Activated CD8-positive, alpha-beta T cell treated with anti-CD3 and anti-CD28 coated beads, Interleukin-2, amount 10 ng/mL, durations not matched to agents 7 days and 5 days (primary cell): ENCODE measurements at places on chromosomes 11 and 22. TPM values are rescaled to one million over a fixed set of nuclear protein-coding genes. Genes with fewer than 3 reads are reported as not detected.

The SLCO2B1 gene
- total RNA-seq, result not detected

DNA sequence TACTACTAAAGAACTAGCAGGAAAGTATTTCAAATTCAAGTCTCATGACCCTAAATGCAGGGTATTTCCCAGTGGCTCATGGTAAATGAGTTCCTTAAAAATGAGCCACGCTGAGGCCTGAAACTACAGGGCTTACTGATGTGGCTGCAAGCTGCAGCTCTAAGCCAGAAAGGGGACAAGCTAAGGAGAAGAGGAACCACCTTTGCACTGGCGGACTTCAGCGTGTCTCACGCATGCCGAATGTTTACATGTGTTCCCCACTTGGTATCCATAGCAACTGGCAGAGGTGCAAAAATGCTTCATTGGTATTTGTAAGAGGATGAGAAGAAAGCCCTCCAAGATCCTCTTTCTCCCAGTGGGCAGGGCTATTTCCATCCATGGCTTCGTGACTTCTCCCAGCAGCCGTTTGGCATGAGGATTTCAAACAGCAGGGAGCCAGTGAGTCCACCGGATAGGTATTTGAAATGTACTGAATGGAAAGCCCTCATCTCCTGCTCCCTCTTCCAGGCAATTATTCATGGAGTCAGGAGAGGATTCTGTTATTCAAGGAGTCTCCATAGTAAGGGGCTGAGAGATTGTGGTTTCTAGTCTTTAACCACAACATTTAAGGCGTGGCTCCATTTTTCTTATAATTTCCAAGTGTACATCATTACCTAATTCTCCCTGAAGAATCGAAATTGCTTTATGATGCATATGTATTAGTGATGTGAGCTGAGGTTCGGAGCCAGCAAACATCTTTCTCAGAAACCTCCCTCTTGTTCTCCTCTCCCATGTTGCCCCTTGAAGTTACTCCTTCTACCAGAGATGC is 55.3 kb upstream of the CD44 start:
- H3K36me3 ChIP-seq, result peaks cover 26% of the 10 kb centered on the region
- peak overlapping the region; percentile 71 for H3K4me3 ChIP-seq
- H3K4me1 ChIP-seq, result peaks cover 88% of the 10 kb centered on the region
- DNase-seq, result peak; percentile 80

- H3K27me3 ChIP-seq, result no peaks in the 10 kb centered on the region
- no peak for DNase-seq
- H3K4me3 ChIP-seq, result no peak overlapping the region
- peaks cover 47% of the 10 kb centered on the region for H3K36me3 ChIP-seq
- H3K27ac ChIP-seq, result no peak overlapping the region
Observed at GRCh38 chr11:5712507-5712906, 22.9 kb downstream of the TRIM22 start.

The KCNJ5 gene
- total RNA-seq, result not detected

DNA sequence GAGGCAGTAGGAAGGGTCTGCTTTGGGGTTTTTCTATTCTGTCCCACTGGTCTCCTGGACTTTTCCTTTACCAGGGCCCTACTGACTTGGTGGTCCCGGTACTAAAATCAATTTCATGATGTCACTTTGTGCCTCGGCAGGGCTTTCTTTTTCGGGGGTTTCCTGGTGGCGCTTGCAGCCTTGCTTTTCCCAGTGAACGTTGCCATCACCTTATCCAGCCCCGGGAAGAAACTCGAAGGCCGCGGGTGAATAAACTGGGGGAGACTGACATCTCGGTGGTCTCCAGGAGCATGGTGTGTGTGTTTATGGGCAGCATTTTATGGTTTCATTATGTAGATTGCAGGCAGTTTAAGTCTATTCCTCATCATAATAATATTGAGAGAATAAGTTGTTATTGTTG is 84.4 kb downstream of the KCNQ1 start:
- no peak overlapping the region for H3K4me3 ChIP-seq
- peaks cover 49% of the 10 kb centered on the region for H3K4me1 ChIP-seq
- no peak for DNase-seq

The FAM181B gene
- total RNA-seq, result not detected

GRCh38 chr11:46489656-46490560 is 98.3 kb upstream of the CHRM4 start:
- no peak overlapping the region for H3K27ac ChIP-seq
- H3K4me3 ChIP-seq, result no peak overlapping the region
- peaks cover 5% of the 10 kb centered on the region for H3K4me1 ChIP-seq
- no peaks in the 10 kb centered on the region for H3K27me3 ChIP-seq
- peak; percentile 60 for DNase-seq

The BSCL2 gene
- total RNA-seq, result 39.9 TPM

DNA sequence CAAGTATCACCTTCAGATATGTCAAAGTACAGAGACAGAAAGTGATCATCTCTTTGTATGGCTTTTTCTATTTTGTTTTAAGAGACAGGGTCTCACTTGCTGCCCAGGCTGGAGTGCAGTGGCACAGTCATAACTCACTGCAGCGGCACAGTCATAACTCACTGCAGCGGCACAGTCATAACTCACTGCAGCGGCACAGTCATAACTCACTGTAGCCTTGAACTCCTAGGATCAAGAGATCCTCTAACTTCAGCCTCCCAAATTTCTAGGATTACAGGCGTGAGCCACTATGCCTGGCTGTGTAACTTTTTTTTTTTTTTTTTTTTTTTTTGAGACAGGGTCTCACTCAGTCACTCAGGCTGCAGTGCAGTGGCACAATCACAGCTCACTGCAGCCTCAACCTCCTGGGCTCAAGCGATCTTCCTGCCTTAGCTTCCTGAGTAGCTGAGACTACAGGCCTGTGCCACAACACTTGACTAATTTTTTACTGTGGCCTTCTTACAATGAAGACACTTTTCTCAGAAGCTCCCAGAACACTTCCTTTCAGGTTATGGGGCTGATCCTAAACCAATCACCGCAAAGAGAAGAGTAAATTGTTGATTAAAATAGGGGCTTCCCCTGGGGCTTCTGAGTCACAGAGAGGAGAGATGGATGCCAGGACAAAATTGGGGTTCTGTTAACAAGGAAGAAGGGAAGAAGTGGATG is 9.0 kb upstream of the HIKESHI start:
- H3K27me3 ChIP-seq, result peaks cover 4% of the 10 kb centered on the region
- H3K36me3 ChIP-seq, result peaks cover 7% of the 10 kb centered on the region
- H3K27ac ChIP-seq, result peak overlapping the region; percentile 68
- no peak overlapping the region for H3K4me3 ChIP-seq
- DNase-seq, result peak; percentile 53

- peaks cover 31% of the 10 kb centered on the region for H3K4me1 ChIP-seq
- DNase-seq, result no peak
- no peaks in the 10 kb centered on the region for H3K36me3 ChIP-seq
Observed at GRCh38 chr11:72522186-72522585, 87.9 kb upstream of the CLPB start.

DNA sequence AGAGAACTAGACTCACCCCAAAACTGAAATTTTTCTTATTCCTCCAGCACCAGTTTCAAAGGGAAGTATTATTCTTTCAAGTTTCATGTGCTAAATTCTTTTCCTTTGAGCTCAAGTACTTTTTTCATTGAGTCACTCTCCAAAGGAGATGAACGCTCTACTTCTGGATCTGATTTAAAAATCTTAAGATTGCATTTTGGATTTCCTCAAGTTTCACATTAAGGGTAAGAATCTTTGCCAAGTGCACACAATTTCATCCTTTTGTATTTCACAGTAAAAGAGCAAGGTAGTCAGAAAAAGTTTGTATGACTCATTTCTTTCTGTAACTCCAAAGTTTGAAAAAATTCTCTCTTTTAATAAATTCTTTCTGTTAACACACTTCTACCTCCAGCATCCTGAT is 435.5 kb downstream of the RAB38 start:
- no peak overlapping the region for H3K4me3 ChIP-seq
- no peaks in the 10 kb centered on the region for H3K36me3 ChIP-seq
- no peaks in the 10 kb centered on the region for H3K27me3 ChIP-seq
- DNase-seq, result no peak

The GLYAT gene
- not detected for total RNA-seq

DNA sequence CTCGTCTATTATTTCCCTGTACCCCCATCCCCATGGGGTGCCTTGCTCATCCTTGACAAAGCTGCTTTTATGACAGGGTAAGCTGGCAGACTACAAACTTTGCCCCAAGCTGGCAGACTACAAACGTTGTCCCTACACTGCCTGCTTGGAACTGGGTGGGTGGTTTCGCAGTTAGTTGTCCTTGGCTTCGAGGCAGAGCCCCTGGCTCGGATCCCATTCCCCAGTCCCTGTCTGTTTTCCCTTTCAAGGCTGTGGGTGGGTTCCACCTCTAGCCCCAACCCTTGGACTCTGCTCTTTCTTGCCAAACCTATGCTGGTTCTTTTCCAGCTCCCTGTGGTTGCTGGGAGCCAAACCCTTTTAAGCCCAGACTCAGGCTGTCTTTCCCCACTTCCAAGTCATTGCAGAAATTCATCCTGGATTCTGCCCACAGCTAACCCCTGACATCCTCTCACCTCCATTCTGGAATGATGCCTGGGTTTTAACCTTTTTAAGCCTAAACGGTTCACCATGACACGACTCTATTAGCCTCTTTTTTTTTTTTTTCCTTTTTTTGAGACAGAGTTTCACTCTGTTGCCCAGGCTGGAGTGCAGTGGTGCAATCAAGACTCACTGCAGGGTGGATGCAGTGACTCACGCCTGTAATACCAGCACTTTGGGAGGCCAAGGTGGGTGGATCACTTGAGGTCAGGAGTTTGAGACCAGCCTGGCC is 9.2 kb upstream of the RBM14 start:
- no peak for DNase-seq
- peaks cover 8% of the 10 kb centered on the region for H3K36me3 ChIP-seq
- H3K27me3 ChIP-seq, result no peaks in the 10 kb centered on the region
- no peak overlapping the region for H3K27ac ChIP-seq

The C11orf91 gene
- not detected for total RNA-seq

DNA sequence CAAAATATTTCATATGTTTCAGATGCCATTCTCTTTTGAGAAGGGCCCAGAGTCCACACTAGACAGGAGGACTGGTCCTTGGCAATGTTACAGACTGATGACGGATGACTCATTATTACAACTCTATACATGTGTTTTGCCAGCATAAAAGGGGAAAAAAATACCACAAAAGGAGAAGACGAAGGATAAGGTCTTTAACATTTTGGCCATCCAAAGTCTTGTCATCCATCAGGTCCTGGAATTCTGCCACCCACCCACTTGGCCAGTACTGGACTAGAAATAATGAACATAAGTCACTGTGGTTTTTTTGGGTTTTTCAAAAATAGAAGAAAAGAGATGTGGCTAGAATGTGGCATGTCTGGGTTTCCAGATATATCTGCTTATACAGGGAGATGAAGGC is 57.7 kb upstream of the BDNF start:
- H3K4me3 ChIP-seq, result no peak overlapping the region
- no peaks in the 10 kb centered on the region for H3K4me1 ChIP-seq
- H3K27me3 ChIP-seq, result no peaks in the 10 kb centered on the region
- no peaks in the 10 kb centered on the region for H3K36me3 ChIP-seq
- no peak overlapping the region for H3K27ac ChIP-seq

DNA sequence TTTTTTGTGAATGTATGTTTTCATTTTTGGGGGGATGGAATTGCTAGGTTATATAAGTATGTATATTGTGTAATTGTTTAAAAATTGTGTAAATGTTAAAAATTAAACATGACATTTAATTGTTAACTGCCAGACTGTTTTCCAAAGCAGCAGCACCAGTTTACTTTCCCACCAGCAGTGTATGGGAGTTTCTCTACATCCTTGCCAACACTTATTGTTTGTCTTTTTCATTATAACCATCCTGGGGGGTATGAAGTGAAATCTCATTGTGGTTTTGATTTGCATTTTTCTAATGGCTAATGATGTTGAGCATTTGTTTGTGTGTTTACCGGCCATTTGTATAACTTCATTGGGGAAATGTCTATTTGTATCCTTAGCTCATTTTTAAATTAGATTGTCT is 31.7 kb upstream of the RRAS2 start:
- no peak for DNase-seq
- peaks cover 8% of the 10 kb centered on the region for H3K4me1 ChIP-seq
- no peak overlapping the region for H3K27ac ChIP-seq
- peaks cover 10% of the 10 kb centered on the region for H3K27me3 ChIP-seq
- no peaks in the 10 kb centered on the region for H3K36me3 ChIP-seq

DNA sequence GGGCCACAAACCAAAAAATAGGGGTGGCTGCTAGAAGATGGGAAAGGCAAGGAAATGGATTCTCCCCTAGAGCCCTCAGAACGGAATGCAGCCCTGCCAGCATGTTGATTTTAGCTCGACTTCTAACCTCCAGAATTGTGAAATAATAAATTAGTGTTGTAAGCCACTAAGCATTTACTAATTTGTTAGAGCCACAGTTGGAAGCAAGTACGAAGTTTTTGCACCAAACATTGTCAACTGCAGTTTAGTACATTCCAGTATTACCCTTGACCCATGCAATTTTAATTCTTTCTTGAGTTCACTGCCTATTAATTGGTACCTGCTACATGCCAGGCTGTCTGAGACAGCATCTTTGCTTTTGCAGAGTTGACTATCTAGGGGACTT is 32.2 kb downstream of the PARVA start:
- no peaks in the 10 kb centered on the region for H3K4me1 ChIP-seq
- no peak overlapping the region for H3K4me3 ChIP-seq
- H3K36me3 ChIP-seq, result no peaks in the 10 kb centered on the region
- H3K27ac ChIP-seq, result no peak overlapping the region
- DNase-seq, result no peak

DNA sequence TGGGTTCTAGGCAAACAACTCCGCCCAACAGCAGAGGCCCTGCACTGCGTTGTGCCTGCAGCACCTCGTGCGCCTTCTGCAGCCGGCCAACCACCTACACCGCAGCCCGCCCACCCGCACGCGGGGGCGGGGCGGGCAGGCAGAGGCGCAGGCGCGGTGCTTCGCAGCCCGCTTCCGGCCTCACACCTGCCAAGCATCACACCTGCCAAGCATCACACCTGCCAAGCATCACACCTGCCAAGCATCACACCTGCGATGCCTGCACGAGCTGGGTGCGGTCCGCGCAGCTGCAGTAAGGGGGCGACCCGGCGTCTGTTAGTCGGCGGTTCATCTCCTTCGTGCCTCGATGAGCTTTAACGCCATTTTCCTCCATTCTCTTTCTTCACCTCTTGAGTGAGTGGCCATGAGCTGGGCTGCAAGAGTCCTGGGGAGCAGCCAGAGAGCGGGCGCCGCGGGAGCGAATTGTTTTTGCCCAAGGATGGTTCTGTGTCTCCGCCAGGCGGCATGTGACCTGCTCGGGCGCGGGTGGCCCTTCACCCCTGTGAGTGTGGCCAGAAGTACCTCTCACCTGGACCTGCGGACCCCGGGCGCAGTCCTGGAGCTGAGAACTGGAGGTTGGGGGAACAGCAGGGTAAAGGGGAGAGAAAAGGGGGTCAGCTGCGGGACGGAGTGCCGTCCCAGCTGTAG is at the start of gene LDHAL6A:
Gene LDHAL6A, plus strand, starts transcription at position 171 of the 687 bp plus-strand sequence. CDS start 825 bp downstream, outside the sequence.
- peaks cover under 1% of the 10 kb centered on the region for H3K27me3 ChIP-seq
- no peaks in the 10 kb centered on the region for H3K36me3 ChIP-seq
- H3K4me3 ChIP-seq, result no peak within 1 kb of the TSS
- no peaks in the 10 kb centered on the region for H3K4me1 ChIP-seq
- no peak within 1 kb of the TSS for H3K27ac ChIP-seq

DNA sequence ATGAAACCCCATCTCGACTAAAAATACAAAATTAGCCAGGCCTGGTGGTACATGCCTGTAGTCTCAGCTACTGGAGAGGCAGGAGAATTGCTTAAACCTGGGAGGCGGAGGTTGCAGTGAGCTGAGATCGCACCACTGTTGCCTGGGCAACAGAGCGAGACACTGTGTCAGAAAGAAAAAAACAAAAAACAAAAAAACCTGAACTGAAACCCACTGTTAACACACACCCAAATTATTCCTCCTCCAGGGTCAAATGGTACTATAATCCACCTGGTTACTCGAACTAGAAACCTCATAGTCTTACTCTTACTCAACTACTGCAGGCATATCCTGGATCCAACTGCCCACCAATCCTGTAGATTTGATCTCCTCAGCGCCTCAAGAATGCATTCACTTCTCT is 35.5 kb downstream of the USP28 start:
- peaks cover 33% of the 10 kb centered on the region for H3K36me3 ChIP-seq
- no peak for DNase-seq
- no peak overlapping the region for H3K27ac ChIP-seq
- H3K4me3 ChIP-seq, result no peak overlapping the region

The IL10RA gene
- 202 TPM for total RNA-seq
